ENCODE measurements at places on chromosomes 13 and 19.

GRCh38 chr19:33417751-33418150 lies 44.2 kb downstream of the CEBPG start:
- no peak overlapping the region for H3K4me3 ChIP-seq
- H3K36me3 ChIP-seq: no peaks in the 10 kb centered on the region
- DNase-seq: no peak

DNA sequence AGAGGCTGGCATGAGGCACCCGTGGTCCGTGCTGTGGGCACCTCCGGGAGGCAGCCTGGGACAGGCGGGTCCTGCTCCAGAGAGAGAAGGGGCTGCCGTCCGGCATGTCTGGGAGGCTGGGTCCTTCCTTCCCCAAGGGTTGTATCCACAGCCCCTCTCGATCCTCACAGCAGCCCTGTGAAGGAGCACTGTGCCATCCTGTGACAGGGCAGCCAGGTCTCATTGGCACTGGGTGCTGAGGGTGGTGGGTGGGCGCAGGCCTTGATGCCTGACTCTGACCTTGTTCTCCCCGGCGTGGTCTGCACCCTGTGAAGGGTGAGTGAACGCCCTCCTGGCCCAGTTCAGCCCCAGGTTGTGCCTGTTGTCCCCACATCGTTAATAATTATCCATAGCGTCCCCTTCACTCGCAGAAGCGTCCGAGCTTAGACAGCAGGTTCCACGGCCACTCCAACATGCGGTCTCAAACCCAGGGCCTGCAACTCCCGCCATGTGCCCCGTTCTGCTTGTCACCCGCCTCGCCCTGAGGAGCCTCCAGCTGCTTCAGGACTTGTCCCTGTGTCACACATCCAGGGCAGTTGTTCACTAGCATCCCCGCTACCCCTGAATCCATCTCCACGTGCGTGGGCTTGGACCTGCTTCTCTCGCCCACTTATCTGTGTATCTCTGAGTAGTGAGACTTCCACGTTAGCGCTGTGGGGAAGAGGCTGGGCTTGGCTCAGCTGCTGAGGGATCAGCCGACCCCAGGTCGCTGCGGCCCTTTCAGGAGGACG lies 10.6 kb downstream of the ATP11A start:
- no peak overlapping the region for H3K4me3 ChIP-seq
- no peak for DNase-seq
- H3K27ac ChIP-seq: no peak overlapping the region
- no peaks in the 10 kb centered on the region for H3K27me3 ChIP-seq

DNA sequence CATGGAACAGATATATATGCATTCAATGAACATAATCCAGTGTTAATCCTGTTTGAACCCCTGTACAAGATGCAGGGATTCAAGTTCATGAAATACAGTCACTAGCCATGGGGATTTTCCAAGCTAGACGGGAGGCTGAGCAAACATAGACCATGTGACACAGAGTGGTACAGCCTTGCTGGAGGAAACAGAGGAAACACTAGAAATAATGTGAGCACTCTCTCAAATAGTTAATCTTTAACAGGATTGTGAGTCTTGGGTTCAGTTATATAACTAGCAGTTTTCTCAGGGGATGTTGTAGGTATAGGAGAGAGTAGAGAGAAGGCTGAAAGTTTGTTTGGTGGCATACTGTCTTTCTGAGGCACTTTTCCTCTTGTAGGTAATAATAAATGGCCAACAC lies 13.9 kb upstream of the LGALS16 start:
- H3K27me3 ChIP-seq: no peaks in the 10 kb centered on the region
- no peaks in the 10 kb centered on the region for H3K4me1 ChIP-seq
- no peak overlapping the region for H3K4me3 ChIP-seq

DNA sequence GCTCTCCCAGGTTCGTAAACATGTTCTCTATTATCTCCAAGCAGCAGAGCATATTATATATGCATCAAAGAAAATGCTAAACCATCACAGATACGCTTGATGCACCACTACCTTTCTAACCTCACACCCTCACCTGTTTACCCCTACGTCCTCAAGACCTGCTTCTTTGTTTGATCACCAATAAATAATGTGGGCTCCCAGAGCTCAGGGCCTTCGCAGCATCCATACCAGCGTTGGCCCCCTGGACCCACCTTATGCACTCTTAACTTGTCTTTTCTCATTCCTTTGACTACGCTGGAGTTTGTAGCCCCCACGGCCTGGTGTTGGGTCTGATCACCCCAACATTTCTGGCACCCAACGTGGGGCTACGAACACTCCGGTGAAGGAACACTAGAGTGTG lies 10.0 kb upstream of the ZNF443 start:
- H3K4me1 ChIP-seq: no peaks in the 10 kb centered on the region
- no peaks in the 10 kb centered on the region for H3K36me3 ChIP-seq
- H3K27ac ChIP-seq: no peak overlapping the region
- no peaks in the 10 kb centered on the region for H3K27me3 ChIP-seq
- H3K4me3 ChIP-seq: no peak overlapping the region

DNA sequence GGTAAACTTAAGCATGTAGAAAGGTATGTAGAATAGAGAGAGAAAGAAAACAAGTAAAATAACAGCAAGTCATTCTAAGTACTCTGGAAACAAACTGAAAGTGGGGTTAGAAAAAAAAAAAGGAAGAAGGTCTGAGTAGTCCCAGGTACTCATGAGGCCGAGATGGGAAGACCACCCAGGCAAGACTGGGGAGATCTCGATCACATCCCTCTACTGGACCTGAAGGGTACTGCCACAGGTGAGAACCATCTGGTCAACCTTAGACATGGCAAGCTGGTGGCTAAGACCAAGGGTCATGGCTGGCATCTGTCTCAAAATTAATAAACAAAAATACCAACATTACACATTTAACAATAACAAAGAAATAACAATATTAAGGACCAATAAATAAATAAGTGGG lies 36.3 kb upstream of the ZNF724 start:
- H3K27me3 ChIP-seq: no peaks in the 10 kb centered on the region
- H3K4me3 ChIP-seq: no peak overlapping the region
- no peak overlapping the region for H3K27ac ChIP-seq
- H3K36me3 ChIP-seq: no peaks in the 10 kb centered on the region
- H3K4me1 ChIP-seq: no peaks in the 10 kb centered on the region
- DNase-seq: no peak

DNA sequence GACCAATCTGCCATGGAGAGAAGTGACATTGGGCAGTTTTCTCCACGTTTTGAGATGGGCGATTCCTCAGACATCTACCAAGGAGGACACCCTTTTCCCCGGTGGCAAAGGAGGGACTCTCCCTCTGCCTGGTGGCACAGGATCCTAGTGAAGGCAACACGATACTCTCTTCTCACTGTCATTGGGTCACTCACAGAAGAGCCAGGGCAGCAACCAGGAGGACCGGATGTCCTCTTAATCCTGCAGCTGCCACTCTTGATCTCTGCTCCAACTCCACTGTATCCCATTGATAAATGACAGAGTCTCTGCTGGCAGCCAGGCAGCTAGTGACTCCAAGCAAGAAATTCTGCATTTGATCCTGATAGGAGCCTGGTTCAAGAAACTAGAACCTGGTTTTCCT lies 42.2 kb downstream of the COL4A2 start:
- no peak for DNase-seq
- H3K27me3 ChIP-seq: no peaks in the 10 kb centered on the region
- no peaks in the 10 kb centered on the region for H3K36me3 ChIP-seq
- H3K4me3 ChIP-seq: no peak overlapping the region
- H3K4me1 ChIP-seq: peaks cover 14% of the 10 kb centered on the region

GRCh38 chr19:33683881-33684537 lies 62.3 kb downstream of the CHST8 start:
- H3K4me3 ChIP-seq: no peak overlapping the region
- DNase-seq: peak; percentile 49
- H3K27me3 ChIP-seq: no peaks in the 10 kb centered on the region
- H3K4me1 ChIP-seq: no peaks in the 10 kb centered on the region
- H3K27ac ChIP-seq: no peak overlapping the region

- no peak for DNase-seq
- H3K4me3 ChIP-seq: no peak overlapping the region
- H3K4me1 ChIP-seq: no peaks in the 10 kb centered on the region
- no peaks in the 10 kb centered on the region for H3K36me3 ChIP-seq
- H3K27me3 ChIP-seq: no peaks in the 10 kb centered on the region
- H3K27ac ChIP-seq: no peak overlapping the region
These were observed 4.1 kb upstream of the ARL11 start for GRCh38 chr13:49624229-49624628.

- H3K27me3 ChIP-seq: no peaks in the 10 kb centered on the region
- H3K36me3 ChIP-seq: no peaks in the 10 kb centered on the region
- no peak overlapping the region for H3K4me3 ChIP-seq
- no peaks in the 10 kb centered on the region for H3K4me1 ChIP-seq
These were observed 108.3 kb downstream of the CDK8 start for GRCh38 chr13:26362261-26362660.

DNA sequence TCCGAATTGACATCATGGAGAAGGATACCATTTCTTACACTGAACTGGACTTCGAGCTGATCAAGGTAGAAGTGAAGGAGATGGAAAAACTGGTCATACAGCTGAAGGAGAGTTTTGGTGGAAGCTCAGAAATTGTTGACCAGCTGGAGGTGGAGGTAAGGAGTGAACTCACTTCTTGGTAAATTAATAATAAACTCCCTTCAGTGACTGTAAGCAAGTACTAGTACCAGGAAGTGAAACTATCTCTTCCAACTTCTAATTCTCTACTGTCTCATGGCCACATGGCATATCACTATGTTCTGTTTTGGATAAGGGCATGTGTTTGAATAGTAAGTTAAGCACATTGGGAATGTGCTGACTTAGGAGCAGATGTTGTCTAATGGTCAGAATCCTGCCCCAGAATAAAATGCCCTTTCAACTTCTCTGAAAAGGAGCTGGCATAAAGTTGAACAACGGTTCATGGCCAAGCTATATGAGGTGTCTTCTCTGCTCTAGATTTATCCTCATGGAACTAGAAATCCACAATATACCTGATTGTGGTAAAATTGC lies 13.4 kb downstream of the OLFM4 start:
- H3K27me3 ChIP-seq: no peaks in the 10 kb centered on the region
- DNase-seq: no peak
- H3K27ac ChIP-seq: no peak overlapping the region
- no peak overlapping the region for H3K4me3 ChIP-seq

GRCh38 chr19:17525141-17525540 lies 13.7 kb downstream of the PGLS start:
- H3K4me3 ChIP-seq: no peak overlapping the region
- H3K27ac ChIP-seq: no peak overlapping the region
- DNase-seq: no peak
- no peaks in the 10 kb centered on the region for H3K4me1 ChIP-seq
- H3K27me3 ChIP-seq: no peaks in the 10 kb centered on the region

DNA sequence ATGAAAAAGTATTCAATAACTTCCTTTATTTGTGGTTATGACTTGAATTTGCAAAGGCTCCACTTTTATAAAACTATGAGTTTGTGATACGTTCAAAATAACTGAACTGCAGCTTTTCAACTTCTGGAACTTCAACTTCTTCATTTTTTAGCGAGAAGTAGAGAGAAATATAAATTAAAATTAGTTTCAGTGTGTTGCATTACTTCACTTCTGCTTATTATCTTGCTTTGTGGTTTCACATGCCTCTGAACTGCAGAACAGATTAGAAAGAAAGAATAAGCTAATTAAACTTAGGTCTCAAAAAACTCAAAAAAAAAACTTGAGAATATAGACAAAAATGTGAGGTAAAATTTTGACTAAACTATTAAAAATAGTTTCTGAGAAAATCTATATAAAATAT lies 1073.4 kb downstream of the PCDH17 start:
- H3K36me3 ChIP-seq: no peaks in the 10 kb centered on the region
- H3K4me3 ChIP-seq: no peak overlapping the region
- no peaks in the 10 kb centered on the region for H3K27me3 ChIP-seq
- no peak overlapping the region for H3K27ac ChIP-seq
- DNase-seq: no peak

DNA sequence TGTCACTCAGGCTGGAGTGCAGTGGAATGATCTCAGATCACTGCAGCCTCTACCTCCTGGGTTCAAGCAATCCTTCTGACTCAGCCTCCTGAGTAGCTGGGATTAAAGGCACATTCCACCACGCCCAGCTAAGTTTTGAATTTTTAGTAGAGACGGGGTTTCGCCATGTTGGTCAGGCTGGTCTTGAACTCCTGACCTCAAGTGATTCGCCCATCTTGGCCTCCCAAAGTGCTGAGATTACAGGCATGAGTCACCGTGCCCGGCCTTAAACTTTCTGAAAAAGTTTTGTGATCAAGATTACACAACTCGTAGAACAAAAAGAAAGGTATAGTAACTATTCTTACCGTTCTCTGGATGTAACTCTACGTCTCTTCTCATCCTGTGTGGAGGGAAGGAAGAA lies 21.2 kb downstream of the DNMT1 start:
- H3K27ac ChIP-seq: no peak overlapping the region
- no peak overlapping the region for H3K4me3 ChIP-seq
- DNase-seq: peak; percentile 50

GRCh38 chr13:107512551-107512950 lies 702.8 kb downstream of the LIG4 start:
- no peaks in the 10 kb centered on the region for H3K4me1 ChIP-seq
- no peak overlapping the region for H3K27ac ChIP-seq
- no peak overlapping the region for H3K4me3 ChIP-seq
- H3K36me3 ChIP-seq: no peaks in the 10 kb centered on the region

DNA sequence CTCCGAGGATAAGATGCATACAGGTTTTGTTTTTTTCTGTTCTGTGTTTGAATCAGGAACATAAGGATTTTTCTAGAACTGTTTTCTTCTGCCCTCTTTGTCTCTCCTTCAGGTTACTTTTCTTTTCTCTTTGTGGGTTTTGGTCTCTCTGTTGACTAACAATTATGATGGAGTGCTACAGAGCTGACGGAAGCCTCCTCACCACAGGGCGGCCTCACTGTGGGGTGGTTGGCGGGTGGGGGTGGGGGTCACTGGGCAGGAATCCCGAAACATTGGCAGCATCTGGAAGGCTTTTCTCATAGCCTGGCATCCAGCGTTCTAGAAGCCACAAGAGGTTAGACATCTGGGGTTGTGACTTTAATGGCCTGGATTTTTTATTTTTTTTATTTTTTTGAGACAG lies 12.0 kb upstream of the MATK start:
- no peaks in the 10 kb centered on the region for H3K4me1 ChIP-seq
- H3K27ac ChIP-seq: no peak overlapping the region
- no peaks in the 10 kb centered on the region for H3K36me3 ChIP-seq
- no peak overlapping the region for H3K4me3 ChIP-seq
- H3K27me3 ChIP-seq: peaks cover 16% of the 10 kb centered on the region
- no peak for DNase-seq
